Fibroblast of mammary gland (primary cell): ENCODE measurements at places on chromosomes 2 and 18.

DNA sequence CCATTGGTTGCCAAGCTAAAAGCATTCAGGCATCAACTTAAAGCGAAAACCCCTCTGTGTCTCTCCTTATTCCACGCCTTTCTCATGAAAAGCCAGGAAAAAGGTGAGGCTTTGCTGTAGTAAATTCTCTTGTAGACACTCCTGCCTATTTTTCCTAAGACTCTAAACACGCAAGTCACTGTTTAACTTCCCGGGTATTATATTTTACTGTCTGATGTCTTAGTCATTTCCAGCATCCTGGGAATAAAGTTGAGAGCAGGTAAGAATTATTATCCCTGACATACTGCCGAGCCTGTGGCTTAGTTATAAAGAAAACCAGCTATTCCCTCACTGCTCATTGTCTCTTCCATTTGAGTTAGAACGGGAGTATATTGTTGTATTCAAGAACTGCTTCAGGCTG, 112.4 kb upstream of the GATA6 start:
- DNase-seq: no peak

DNA sequence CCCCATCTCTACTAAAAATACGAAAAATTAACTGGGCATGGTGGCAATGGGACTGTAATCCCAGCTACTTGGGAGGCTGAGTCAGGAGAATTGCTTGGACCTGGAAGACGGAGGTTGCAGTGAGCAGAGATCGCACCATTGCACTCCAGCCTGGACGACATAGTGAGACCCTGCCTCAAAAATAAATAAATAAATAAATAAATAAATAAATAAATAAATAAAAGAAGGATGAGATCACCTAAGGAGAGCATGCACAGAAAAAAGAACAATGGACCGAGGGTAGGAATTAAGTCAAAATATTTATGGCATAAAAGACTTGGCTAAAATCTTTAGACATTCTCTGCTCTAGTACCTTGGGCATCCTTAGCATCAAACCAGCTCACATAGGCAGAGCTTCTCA, 8.9 kb upstream of the RBMS1 start:
- DNase-seq: no peak

DNA sequence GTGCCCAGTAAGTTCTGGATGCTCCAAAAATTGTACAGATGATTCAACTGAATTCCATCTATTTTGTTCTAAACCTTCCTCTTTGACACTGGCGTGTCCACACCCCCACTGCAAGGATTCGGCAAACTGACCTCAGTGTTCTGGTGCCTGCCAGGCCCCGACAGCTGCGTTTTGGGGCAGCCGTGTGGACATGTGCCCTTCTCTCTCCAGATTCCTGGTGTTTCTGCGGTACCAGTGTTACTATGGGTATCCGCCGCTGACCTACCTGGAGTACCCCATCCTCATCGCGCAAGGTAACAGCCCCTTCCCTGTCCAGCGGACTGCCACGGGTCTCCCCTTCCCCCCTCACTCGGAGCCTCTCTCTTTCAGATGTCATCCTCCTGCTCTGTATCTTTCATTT, 5.0 kb downstream of the SLC66A3 start:
- no peak for DNase-seq

- peak; percentile 20 for DNase-seq
Measured at GRCh38 chr2:66982766-66983165, 414.4 kb upstream of the ETAA1 start.

GRCh38 chr2:135664623-135665068, 77.0 kb upstream of the UBXN4 start:
- peak; percentile 14 for DNase-seq

DNA sequence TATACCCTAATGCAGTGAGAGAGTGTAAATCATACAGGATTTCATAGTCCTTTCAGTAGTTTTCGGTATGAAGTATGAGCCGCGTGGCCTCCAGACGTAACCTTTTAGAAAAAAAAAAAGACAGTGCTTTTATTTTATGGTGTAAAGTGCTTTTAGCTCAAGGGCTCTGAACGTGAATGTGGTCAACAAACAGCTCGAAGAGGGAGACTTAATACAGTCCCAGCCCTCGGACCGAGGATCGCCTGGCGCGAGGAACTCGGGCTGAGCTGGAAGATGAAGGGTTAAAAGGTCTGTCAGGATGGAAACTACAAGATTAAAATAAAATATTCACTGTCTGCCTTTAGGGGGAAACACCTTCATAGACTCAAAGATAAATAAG, 4.0 kb upstream of the BCL11A start:
- no peak for DNase-seq

DNA sequence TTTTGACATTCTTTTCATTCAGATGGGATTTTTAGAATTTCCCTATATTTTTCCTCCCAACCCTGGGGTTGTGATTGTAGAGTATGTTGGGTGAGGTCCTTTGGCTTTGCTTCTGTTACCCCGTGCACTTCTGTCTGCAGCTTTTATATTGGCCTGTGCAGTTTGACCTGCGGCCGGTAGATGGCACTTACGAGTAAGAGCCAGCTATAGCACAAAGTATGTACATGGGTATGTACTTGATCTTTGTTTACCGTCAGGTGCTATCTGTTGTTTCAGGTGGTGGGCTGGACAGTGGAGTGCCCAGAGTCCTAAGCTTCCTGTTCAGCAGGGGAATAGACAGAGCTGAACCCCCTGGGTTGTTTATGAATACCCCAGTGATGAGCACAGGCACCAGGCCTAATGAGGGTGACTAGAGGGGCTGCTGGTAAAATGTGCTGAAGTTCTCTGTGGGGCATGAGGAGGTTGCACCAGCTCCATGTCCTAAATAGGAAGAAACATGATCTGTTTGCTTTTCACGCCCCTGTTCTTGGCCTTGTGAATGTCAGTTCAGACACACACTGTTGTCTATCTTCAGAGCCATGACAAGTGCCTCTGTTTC, 58.9 kb upstream of the THUMPD2 start:
- peak; percentile 42 for DNase-seq

- peak; percentile 39 for DNase-seq
Measured at GRCh38 chr18:76892832-76893231, 70.5 kb downstream of the ZNF236 start.
